ENCODE measurements at places on chromosomes 6 and 20. TPM values are rescaled to one million over a fixed set of nuclear protein-coding genes. Genes with fewer than 3 reads are reported as not detected.

Gene HSPA12B
- not detected for total RNA-seq

Gene OTOR
- total RNA-seq, result not detected

Gene TMEM170B
- 1.6 TPM for total RNA-seq

Gene FITM2
- 3.1 TPM for total RNA-seq

Gene RIPOR2
- total RNA-seq, result 67.0 TPM

Gene SYNE1
- total RNA-seq, result 34.5 TPM

GRCh38 chr6:118581489-118581959, 33.4 kb downstream of the PLN start:
- no peak for DNase-seq
- H3K27ac ChIP-seq, result no peak overlapping the region
- H3K4me1 ChIP-seq, result peaks cover 6% of the 10 kb centered on the region
- H3K4me3 ChIP-seq, result no peak overlapping the region
- peaks cover 51% of the 10 kb centered on the region for H3K36me3 ChIP-seq

GRCh38 chr6:45892196-45892595, 123.5 kb downstream of the CLIC5 start:
- no peaks in the 10 kb centered on the region for H3K36me3 ChIP-seq
- no peak overlapping the region for H3K4me3 ChIP-seq
- peaks cover 37% of the 10 kb centered on the region for H3K27me3 ChIP-seq
- DNase-seq, result no peak
- H3K4me1 ChIP-seq, result peaks cover 16% of the 10 kb centered on the region
- H3K27ac ChIP-seq, result no peak overlapping the region

DNA sequence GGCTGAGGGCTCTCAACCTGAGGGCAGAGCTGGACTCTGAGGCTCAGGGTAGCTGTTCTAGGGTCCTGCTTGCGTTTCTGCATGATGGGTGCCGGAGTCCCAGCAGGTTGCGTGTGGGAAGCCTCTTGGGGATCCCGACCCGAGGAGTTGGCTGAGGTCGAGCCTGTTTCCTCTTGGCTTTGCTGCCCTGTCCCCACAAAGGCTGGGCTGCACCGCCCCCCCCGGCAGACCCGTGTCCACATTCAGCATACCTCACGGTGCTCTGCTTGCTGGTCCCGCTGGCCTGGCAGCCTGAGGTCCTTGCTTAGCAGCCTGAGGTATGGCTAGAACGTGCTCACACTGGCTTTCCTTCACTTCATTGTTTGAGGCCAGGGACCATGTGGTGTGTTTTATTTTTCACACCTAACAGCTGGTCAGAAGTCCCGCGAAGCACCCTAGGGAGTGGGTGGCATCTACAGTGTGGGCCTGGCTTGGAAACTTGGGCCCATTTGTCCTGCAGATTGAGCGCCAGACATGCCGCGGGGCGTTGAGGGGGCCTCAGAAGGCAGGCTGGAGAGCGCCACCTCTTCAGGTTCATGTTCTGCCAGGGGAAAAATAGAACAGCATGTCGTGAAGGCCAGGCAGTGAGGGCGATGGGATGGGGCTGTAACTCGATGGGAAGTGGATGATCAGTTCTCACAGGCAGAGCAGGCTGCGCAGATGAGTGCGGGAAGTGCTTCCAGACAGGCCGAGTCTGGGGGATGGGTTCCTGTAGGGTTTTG, 9.5 kb downstream of the LSM14B start:
- H3K27me3 ChIP-seq, result no peaks in the 10 kb centered on the region
- no peak for DNase-seq
